ENCODE measurements at places on chromosomes 1 and 21.

GRCh38 chr1:241611063-241611462 lies 29.1 kb downstream of the CHML start:
- DNase-seq = no peak

DNA sequence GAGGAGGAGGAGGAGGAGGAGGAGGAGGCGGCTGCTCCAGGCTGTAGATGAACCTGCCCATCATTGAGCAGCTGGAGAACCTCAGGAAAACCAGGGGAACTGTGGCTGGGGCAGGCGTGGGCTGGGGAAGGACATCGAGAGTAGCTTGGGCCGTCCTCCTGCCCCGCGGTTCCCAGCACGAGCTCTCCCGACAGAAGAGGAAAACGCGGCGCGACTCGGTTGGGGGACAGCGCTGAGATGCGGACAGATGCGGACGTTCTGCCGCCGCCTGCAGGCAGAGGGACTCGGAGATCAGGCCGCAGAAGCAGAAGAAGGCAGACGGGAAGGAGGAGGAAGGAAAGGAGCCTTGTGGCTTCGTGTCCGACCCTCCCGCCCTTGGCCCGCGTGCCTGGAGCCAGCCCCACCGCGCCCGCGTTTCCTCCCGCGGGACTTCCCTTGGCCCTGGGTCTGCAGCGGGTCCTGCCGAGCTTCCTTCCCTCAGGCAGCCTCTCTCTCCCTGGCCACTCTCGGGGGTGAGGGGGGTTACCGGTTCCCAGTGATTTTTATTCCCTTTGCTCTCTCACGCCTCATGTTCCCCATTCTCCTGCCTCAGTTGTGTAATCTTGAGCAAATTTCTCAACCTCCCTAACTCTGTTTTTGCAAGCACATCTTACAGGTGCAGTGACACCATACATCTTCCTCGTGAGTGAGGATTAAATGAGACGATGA lies 1.7 kb upstream of the TNFRSF9 start:
- no peak for DNase-seq

DNA sequence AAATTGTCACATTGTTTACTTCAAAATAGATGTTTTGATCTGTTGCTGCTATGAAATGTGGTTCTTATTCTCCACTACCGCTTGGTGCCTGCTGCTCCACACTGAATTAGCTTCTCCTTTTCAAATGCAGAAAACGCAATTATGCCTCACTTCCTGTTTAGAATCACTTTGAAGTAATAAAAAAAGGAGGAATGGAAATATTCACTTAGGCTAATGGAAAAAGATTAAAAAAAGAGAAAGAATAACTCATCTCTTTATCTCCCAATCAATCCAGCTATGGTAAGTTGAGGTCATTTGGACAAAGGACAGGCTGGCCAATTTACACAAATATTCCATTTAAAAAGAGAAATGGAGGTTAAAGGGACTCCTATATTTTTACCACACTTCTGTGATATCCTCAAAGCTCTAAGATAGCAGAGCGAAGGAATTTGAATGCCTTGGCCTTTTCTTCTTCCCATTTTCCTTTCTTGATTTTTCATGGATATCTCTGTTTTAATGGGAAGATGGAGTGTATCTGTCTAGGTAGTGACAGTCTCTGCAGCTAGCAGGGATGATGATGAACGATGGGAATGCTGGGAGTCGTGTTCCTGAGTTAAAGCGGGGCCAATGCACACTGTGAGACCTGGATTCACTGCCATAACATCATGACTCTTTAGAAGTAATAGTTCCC lies 35.7 kb downstream of the RGS5 start:
- DNase-seq = no peak

GRCh38 chr1:59908084-59908483 lies 18.5 kb downstream of the CYP2J2 start:
- no peak for DNase-seq

- DNase-seq = no peak
Measured at GRCh38 chr1:39484564-39484963, 6.9 kb upstream of the BMP8A start.

DNA sequence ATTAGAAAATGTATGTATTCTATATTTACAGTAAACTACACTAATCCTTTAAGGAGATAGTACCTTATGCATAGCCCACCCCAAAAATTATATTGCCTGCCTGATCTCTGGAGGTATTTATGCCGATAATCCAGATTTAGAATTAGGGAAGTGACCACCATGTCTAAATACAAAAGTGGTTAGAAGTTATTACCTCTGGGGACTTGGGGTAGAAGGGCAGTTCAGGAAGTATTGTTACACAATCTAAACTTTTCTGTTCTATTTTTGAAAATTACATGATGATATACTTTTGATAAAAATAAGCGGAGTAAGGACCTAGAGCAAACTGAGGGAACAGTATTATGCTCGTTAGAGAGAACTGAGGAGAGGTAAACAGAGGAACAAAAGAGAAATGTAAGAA lies 90.5 kb upstream of the ZP4 start:
- DNase-seq = no peak

DNA sequence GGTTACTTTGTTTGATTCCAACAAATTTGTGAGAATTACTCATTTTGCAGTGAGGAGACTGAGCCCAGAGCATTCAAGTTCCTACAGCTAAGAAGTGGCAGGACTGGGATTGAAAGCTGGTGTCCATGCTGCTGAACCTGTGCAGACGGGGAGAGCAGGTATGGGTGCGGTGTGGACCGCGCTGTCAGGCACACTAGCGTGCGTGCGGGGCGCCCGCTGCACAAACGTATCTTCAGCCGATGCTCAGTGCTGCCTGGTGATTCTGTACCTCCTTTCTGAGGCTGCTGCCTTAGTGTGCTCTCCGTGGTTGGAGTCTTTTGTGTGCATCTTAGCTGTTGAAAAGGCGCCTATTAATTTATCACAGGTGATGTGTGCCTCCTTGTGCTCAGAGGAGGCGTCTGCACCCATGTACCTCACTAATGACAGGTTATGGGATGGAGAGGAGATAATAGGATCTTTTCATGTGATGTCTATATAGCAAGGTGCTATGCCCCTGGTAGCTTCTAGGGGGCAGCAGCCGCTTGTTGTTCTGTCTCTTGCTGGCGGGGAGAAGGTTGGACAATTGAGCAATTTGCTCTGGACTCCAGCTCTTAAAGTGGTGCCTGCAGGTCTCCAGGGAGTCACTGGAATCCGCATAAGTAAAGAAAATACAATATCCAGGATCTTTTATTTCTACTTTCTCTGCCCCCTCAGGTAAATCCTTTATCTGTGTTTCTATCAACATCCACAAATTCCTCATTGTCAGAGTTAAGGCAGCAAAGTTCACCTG lies 32.5 kb downstream of the PEX14 start:
- peak; percentile 21 for DNase-seq

DNA sequence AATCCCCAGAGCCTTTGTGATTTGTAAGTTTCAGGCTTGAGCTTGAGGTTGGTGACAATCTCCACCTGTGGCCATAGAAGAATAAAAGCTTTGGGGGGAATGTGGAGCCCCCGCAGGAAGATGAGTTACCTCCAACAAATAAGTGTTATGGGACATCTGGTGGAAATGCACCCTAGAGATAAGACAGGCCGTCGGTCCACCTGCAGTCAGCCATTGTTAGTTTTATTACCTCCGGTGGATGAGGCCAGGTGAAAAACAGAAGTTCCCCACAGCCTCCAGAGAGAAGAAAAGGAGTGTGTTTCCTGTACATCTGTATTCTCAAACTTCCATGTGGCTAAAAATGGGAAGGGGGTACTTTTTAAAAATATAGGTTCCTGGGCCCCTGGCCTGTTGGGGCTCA lies 137.4 kb downstream of the KAZN start:
- DNase-seq = no peak

DNA sequence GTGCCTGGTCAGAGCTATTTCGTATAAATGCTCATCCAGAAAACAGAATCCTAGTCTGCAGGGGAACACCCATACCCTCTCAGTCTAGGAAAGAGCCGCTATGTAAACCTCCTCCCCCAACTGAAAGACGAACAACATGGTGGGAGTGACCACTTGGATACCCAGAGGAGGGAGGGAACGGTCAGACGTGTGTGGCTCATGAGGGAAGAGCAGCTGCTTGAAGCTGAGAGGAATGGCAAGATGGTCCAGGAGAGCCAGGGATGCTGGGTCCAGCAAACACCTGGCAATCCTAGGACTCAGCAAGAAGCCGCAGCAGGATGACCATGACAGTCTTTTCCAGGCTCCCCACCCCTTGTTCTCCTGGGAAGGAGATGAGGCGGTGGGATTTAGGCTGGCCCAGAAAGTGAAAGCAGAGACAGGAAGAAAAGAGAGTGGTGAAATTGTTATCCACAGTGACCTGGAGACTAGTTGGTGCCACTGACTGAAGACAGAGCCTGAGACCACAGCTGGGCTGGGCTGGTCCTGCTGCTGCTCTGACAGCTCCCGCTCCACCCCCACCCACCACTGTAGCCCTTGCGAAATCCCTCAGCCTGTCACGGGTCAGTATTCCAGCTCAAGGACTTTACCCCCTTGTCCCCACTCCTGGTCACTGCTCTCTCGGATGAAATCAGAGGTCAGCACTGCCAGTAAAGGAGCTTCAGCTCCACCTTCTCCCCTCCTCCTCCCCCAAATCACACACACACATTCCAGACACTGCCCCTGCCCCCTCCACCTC lies 3.6 kb downstream of the CERS2 start:
- no peak for DNase-seq

- DNase-seq = no peak
Measured at GRCh38 chr1:237279629-237280028, 237.6 kb downstream of the RYR2 start.

GRCh38 chr1:171680339-171680738 lies 27.9 kb upstream of the MYOC start:
- DNase-seq = no peak

- DNase-seq = no peak
Measured at GRCh38 chr21:31222142-31222541, 121.9 kb downstream of the TIAM1 start.

DNA sequence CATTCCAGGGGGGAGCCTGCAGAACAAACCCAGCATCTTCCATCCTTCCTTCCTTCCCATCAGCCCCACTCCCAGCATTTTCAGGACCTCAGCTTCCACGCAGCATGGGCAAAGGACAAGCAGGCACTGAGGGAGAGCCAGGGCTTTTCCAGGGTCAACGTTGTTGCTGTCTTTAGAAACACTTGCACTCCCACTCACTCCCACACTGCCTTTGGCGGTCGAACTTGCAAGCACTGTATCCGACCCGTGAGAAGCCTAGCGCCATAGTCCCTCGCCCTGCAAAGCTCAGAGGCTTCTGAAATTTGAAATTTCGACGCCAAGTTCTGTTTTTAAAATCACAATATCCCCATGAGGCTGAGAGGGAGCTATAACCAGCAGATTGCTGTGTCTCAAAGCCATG lies 47.4 kb downstream of the KCNAB2 start:
- no peak for DNase-seq

GRCh38 chr1:248775441-248775840 lies 19.9 kb upstream of the LYPD8 start:
- no peak for DNase-seq

DNA sequence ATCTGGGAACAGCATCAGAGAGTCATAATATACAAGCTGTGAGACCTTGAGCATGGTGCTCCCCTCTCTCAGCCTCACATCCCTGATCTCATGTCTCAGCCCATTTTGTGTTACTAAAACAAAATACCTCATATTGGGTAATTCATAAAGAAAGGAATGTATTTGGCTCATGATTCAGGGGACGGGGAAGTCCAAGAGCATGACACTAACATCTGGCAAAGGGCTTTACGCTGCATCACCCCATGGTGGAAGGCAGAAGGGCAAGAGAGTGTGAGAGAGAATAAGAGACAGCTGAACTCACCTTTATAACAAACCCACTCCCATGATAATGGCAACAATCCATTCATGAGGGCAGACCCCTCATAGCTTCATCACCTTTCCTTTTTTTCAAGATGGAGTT lies 36.5 kb downstream of the RNASEL start:
- no peak for DNase-seq

All from activated CD4-positive, CD25-positive, alpha-beta regulatory T cell (primary cell).